Left lung (tissue), 14 donors: ENCODE measurements at places on chromosomes 7 and 10. TPM values are rescaled to one million over a fixed set of nuclear protein-coding genes. Genes with fewer than 3 reads are reported as not detected.

DNA sequence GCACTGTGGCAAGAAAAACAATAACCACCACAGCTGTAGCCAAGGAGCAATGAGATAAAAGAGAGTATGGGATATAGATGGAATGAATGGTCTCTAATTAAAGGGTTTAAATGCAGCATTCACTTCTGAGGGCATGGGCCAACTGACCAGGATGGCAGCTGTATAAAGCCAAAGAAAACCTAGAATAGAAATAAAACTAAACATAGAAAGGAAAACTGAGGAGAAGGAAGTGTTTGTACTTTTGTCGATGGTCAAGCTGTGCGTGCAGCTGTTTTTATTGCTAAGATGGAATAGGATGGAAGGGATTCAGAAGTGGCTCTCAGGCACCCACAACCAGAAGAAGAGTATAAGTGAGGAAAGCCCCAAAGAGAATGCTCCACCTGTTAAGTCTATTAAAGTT, 37.9 kb downstream of the ZC3HC1 start:
- no peak for DNase-seq
- H3K27ac ChIP-seq = no peak overlapping the region
- H3K4me3 ChIP-seq = no peak overlapping the region
- no peaks in the 10 kb centered on the region for H3K27me3 ChIP-seq

- no peaks in the 10 kb centered on the region for H3K27me3 ChIP-seq
- no peaks in the 10 kb centered on the region for H3K4me1 ChIP-seq
- no peaks in the 10 kb centered on the region for H3K36me3 ChIP-seq
- H3K4me3 ChIP-seq = no peak overlapping the region
Measured at GRCh38 chr7:91336106-91336505, 71.9 kb downstream of the FZD1 start.

VPS26A gene
- 72.8 TPM for polyA plus RNA-seq

FGFR2 gene
- 350 TPM for polyA plus RNA-seq
